ENCODE measurements at places on chromosomes 5 and 9.

DNA sequence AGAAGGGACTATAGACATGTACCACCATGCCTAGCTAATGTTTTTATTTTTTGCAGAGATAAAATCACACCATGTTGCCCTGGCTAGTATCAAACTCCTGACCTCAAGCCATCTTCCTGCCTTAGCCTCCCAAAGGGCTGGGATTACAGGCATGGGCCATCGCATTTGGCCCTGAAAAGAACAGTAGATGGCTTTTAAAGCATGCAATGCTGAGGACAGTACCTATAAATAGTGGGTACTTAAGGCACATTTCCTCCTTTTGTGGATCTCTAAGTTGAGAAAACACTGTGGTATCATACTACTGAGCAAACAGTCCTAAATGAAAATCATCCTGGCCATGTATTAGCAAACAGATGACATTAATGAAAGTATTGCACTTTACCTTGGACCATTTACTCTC lies 119.4 kb downstream of the TTC39B start:
- no peak for DNase-seq

DNA sequence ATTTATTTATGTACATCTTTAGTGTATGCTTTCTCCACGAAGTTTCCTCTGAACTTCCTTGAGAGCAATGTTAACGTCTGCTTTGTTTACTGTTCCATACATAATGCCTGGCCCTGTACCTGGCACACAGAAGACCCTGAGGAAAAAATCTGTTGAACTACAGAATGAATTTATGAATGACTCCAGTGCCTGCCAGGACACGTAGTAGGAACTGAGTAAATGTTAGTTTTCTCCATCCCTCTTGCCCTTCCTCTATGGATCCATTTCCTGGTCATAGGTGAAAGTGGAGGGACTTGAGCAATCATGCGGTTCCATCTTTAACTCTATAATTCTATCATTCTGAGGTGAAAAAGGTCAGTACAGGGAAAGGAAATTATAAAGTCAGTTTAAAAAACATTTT lies 117.7 kb downstream of the MAPKAP1 start:
- no peak for DNase-seq

DNA sequence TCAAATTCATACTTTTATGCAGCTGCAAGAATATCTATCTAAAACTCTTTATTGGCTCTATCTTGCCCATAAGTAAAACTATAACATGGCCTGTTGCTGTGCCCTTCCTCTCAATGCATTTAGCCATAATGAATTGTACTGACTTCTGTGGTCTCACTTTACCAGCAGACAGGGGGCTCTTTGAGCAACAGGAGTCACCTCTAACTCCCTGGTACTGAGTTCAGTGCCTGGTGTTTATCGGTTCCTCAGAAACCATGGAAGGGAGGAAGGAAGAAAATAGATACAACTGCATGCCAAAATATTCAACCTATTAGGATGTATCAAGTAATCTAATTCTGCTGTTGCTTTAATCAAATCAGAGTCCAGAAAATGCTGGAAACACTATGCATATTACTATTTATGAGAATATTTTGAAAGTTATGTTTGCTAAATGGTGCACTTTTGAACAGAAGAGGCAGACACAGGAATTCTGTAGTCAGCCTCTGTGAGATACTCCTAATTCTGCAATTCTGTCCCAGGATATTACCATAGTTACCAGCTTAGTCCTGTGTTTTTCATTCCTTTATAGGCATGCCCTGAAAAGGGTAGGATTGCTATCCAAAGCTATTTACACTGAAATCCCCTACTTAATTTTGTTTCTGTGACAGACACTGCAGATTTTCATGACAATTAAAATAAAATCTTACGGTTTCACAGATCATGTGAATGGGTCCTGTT lies 89.8 kb downstream of the CD180 start:
- no peak for DNase-seq

DNA sequence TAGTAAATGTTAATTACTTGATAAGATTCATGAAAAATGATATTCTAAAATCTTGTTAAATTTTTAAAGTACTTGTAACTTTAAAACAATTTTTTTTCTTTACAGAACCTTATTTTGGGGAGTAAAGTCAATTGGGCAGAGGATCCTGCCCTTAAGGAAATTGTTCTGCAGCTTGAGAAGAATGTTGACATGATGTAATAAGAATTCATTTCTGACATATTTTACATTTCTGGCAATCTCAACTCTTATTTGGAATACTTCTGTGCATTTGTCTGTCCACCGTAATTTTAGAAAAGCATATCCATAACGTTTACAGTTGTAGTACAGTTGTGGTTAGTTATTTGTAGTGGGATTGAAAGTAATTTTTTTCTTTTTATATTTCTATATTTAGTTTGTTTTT lies 20.2 kb downstream of the CENPH start:
- DNase-seq, result no peak

GRCh38 chr9:118575341-118576070 lies 793.7 kb downstream of the BRINP1 start:
- no peak for DNase-seq

- DNase-seq, result no peak
Measured at GRCh38 chr5:179323026-179323870, 22.0 kb downstream of the ADAMTS2 start.

Data from T follicular helper cell (primary cell).